Fibroblast of skin of back (primary cell): ENCODE measurements at places on chromosomes 1 and 21.

- no peak for DNase-seq
Observed at GRCh38 chr1:19360016-19360415, 47.9 kb downstream of the SLC66A1 start.

- DNase-seq = no peak
Observed at GRCh38 chr1:170601866-170602265, 62.1 kb upstream of the PRRX1 start.

- DNase-seq = no peak
Observed at GRCh38 chr1:36729716-36730510, 247.2 kb upstream of the CSF3R start.

GRCh38 chr1:112508278-112509004 is at the start of gene WNT2B:
WNT2B (plus strand) TSS chr1:112508965; CDS start chr1:112509263, 298 bp downstream.
- no peak for DNase-seq

DNA sequence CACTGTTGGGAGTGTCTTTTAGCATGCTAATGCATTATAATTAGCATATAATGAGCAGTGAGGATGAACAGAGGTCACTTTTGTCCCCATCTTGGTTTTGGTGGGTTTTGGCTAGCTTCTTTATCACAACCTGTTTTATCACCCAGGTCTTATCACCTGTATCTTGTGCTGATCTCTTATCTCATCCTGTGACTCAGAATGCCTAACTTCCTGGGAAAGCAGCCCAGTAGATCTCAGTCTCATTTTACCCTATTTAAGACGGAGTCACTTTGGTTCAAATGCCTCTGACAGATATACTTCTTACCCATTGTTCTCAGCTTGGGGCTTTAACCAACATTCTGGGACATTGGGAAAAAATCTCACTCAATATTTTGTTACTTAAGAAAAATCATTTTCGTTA is 348.7 kb downstream of the PBX1 start:
- DNase-seq = no peak

- peak; percentile 79 for DNase-seq
Observed at GRCh38 chr1:246506674-246507481, at the start of gene SMYD3. SMYD3 (minus strand) TSS chr1:246507279.

DNA sequence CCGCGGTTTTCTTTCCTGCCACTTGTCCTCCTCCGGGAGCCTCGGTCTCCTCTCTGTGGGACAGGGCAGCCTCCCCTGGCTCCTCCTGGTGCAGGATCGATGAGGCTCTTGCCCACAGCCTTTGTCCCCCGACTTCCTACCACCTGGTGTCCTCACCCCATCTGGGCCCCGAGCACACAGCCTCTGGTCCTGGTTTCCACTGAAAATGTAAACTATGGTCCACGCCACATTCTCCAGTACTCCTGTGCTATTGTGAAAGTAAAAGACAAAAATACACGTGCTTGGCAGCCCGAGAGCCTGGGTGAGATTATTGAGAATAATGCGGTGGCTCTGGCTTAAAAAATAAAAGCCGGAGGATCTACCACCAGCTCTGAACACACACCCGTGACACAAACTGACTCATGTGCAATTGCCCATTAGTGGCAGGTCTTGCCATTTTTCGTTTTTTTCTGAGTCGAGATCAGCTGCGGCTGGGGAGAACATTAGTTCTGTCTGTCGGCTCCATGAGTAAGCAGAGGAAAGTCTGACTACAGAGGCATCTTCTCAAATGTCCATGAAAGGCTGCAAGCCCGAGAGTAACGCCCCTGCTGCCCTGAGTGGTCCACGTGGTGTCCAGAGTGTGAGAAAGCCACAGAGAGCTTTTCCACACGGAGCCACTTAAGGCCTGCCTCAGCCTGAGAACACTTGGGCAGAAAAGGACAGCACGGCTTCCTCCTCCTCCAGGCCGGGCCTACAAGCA is 5.7 kb upstream of the COL6A2 start:
- peak; percentile 98 for DNase-seq

DNA sequence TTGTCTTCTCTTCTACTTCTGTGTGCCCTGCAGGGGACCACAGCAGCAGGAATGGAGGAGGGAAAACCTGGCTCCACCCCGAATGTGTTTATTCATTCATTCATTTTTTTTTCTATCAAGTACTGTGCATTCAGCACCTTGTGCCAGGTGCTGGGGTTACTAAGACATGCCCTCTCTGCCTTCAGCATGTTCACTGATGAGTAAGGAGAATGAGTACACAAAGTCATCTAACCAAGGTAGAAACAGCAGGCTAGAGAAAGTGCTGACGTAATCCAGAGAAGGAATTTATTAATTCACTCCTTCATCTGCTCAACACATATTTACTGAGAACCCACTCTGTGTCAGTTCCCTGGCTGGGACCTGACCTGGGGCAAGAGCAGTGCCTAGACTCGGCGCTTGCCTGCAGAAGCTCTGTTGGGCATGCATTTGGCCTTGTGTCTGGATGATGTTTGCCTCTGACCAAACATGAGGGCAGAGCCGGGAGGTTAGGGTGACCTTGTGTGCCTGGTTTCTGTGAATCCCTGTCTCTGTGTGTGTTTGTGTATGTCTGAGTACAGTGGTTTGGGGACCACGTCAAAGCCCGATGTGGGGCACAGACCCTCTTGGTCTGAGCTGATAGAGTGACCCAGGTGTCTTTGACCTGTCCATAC is 3.3 kb upstream of the MYOG start:
- no peak for DNase-seq

DNA sequence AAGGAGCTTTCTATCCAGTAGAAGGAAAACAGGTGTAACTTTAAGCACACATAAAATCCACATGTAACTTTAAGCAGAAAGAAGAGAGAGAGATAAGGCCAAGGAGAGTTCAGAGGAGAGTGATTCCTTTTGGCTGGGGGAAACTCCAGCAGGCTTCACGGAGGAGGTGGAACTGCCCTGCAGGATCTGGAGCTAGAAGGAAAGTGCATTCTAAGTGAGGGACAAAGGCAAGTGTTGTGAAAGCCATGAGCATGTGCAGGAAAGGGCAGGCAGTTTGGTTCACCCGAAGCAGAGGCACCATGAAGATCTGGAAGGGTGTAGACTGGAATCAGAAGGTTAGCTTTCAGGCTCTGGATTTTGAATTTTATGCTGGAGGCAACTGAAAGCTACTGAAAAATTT is 46.3 kb downstream of the GADD45A start:
- DNase-seq = no peak

- DNase-seq = no peak
Observed at GRCh38 chr1:183110326-183110880, 75.7 kb upstream of the LAMC2 start.

- DNase-seq = peak; percentile 65
Observed at GRCh38 chr1:212218911-212219310, 66.3 kb upstream of the PPP2R5A start.

DNA sequence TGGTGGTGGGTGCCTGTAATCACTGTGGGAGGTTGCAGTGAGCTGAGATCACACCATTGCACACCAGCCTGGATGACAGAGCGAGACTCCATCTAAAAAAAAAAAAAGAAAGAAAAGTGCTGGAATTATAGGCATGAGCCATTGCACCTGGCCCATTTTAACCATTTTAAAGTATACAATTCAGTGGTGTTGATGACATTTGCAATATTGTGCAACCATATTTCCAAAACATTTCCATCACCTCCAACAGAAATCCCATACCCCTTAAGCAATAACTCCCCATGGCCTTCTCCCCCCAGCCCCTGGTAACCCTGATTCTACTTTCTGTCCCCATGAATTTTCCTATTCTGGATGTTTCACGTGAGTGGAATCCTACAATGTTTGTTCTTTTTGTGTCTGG is 11.0 kb upstream of the GPR157 start:
- DNase-seq = no peak

DNA sequence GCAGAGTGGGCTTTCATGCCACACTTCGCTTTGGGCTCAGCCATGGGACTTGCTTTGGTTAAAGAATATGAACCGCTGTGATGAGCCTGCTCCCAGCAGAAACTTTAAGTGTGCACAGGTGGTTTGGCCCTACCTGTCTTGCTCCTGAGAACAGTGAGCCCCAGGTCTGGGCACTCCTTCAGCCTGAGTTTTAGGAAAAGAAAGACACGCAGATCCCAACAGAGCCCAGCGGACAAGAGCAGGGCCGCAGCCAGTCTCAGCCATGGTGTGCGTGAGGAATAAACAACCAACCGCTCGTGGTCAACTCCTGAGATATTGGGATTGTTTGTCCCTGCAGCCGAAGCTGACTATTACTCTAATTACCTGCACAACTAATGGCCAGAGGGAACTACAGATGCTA is 217.1 kb upstream of the C1orf174 start:
- no peak for DNase-seq

DNA sequence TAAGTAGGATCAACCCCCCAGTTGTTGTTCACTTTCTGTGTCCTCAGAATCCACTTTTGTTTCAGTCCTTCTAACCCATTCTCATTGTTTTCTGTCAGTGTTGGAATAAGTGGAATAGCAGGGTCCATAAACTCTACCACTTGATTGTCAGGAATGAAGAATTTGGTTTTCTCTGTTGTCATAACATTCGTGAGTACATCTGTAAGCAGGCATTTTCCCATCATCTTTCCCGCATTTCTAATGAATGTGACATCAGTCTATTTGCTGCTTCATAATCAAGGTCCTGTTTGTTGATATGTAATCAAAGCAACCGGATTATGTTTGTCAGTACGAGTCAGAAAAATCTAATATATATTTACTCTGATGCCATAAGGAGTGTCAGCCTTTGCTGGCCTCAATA is 147.1 kb downstream of the KIF26B start:
- no peak for DNase-seq

- no peak for DNase-seq
Observed at GRCh38 chr1:147377263-147378246, 135.1 kb downstream of the CHD1L start.

GRCh38 chr1:230340526-230341161 is 85.5 kb downstream of the PGBD5 start:
- no peak for DNase-seq

DNA sequence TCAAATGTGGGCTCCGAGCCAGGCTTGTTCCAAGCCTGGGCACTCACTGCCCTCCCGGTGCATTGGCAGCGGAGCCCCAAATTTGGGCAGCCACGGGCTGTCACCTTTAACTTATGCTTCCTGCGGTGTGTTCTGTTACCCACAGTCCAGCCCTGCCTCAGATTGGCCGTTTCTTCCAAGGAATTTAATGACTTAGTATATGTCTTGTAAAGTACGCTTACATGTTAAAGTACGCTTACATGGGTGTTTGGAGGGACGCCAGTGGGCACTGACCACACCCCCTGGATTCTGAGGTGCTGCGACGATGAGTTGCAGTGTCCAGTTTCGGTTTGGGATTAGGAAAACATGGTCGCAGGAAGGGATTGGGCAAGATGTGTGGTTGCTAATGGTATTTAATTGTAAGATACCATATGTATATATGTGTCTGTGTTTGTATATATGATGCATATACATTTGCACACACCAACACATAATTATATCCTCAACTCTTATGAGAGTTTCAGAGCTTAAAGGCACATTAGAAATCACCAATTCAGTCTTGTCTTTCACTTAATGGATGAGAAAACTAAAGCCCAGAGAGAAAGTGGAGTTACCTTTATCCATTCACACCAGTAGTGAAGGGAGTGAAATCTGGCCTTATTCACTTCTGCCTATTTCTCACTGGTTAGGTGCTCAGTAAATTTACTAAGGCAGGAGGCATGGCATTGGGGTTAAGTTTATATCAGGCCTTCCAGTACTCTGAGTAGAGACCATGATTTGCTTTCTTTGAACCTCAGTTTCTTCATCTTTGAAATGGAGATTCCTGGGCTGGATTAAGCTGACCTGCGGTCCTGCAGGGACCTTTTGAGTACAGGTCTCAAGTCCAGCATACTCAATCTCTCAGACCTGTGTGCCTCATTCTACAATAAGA is 1.0 kb downstream of the SMYD2 start:
- peak; percentile 59 for DNase-seq

DNA sequence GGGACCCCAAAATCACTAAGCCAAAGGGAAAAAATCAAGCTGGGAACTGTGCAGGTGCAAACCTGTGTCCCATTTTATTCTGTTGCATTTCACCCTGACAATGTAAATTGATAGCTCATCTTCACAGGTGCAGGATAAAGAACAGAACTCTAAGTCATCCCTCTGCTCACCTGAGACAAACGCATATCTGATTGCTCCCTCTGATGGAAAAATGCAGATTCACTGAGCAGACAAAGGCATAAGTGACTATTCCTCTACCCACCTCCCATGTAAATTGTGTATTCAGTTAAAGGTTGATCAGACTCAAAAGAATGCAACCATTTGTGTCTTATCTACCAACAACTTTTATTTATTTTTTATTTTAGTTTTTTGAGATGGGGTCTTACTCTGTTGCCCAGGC is 644.2 kb downstream of the PTPRU start:
- no peak for DNase-seq

- no peak for DNase-seq
Observed at GRCh38 chr21:20856926-20857325, 141.3 kb upstream of the NCAM2 start.

DNA sequence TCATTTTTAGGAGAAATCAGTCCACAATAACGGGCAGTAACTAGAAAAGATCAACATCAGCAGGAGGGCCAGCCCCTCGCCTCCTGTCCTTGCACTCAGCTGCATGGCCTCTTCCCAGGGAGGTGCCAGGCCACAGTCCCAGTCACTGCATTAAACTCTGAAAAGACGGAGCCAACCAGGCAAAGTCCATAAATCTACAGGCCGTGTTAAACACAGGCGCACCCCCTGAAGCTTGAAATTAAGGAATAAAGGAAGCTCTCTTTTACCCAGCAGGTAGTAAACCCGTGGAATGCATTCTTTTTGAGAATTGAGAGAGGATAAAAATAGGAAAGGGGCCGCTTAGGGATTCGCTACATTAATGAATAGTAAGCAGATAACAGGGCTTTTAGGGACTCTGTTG is 18.4 kb downstream of the H6PD start:
- DNase-seq = no peak

- DNase-seq = peak; percentile 42
Observed at GRCh38 chr1:115402753-115403184, 64.7 kb upstream of the NGF start.

GRCh38 chr1:90339811-90340210 is 344.9 kb downstream of the ZNF326 start:
- no peak for DNase-seq

GRCh38 chr21:26115305-26115704 is 55.3 kb downstream of the APP start:
- no peak for DNase-seq

GRCh38 chr1:156914440-156914856 is 6.0 kb upstream of the LRRC71 start:
- DNase-seq = peak; percentile 70
